ENCODE measurements at places on chromosomes 1 and 21. TPM values are rescaled to one million over a fixed set of nuclear protein-coding genes. Genes with fewer than 3 reads are reported as not detected.

Gene OLFML2B
- 0.29 TPM for total RNA-seq

GRCh38 chr1:95179205-95179986 is 54.6 kb upstream of the RWDD3 start:
- DNase-seq = no peak

DNA sequence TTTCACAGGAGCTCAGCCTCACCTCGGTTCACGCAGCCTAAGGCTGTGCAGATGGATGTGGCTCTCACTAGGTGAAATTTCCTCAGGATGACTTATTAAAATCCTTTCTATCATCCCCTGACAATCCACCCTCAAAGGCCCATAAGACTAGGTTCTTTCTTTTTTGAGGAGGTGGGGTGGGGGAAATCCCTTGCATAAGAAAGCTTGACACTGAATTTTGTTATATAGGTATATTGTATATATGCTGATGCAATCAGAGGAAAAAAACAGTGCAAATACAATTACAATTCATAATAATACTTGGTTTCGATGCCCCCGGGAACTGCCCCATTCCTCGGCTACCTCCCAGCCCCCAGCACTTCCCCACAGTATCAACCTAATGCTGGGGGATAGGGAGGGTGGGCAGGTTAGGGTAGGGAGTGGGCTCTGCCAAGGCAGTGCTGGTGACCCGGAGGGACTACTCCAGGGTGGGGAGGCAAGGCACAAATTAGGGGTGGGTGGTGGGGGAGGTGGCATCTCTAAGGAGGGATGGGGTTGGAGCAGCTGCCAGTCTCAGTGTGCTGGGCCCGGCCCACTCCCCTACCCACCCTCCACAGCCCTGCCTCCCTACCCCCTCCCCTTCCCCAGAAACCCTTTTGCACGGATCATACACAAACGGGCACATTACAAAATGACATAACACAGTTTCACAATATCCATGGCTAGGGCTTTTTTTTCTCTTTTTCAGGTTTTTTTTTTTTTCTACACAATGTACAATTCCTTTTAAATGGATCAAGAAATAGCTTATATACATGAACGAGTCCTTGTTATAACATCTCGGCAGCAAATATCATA is 30.9 kb downstream of the SLC27A3 start:
- DNase-seq = no peak

DNA sequence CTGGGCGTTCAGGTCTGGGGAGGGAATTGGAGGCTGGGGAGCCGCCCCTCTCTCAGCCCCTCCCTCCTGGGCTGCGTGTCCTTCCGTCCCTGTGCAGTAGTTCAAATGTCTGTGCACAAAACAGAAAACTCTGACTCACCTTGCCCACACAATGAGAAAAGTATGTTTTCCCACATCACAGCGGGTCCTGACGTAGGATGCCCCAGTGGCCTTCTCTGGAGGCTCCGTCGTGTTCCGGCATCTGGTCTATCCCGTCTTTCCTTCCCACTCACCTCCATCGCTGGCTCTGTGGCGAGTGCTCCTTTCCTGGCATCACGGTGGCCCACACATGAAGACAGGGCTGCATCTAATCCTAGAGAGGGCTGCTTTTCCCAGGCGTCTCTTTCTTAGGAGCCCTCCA is 224.0 kb downstream of the KAZN start:
- DNase-seq = peak; percentile 80

DNA sequence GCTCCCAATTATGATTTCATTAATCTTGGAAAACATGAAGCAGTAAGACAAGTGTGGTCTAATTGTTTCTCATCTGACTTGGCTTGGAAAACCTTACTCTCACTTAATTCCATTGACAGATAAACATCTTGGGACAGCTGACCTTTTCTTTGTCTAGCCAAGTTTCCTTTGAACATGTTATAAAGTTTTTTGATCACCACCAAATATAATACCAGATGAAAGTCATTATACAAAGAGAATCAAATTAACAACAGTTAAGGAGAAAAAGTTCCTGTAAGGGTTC is 50.2 kb downstream of the ALG14 start:
- DNase-seq = no peak

DNA sequence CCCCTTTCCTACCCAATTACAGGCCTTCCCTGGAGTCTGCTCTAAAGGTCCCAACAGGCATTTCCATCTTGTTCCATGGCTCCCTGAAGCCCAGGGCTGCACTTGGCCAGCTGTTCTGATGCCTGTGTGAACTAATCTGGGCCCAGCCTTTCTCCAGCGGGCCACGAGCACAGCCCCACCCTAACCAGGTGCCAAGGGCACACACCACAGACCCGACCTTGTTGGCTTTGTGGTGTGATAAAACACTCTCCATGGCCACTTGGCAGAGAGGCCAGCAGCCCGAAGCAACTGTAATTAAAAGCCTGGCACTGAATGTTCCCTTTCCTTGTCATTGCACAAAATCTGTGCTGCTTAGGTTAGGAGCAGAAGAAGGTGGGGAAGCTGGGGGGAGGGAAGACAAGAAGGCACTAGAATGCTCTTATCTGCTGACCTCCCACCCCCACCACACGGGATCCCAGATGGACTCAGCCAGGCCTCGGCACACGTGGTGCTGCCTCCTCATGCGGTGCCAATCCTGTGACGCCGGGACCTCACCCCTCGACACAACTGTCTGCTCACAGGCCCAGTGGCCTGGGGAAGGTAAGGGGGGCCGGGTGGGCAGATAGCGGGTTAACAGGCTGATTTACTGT is 9.9 kb downstream of the HCRTR1 start:
- no peak for DNase-seq

GRCh38 chr1:13513895-13514546 is at the start of gene LRRC38:
Gene LRRC38, minus strand, starts transcription at chr1:13514003. Its CDS starts 410 bp downstream, at chr1:13513593.
- peak; percentile 45 for DNase-seq

- no peak for DNase-seq
Measured at GRCh38 chr1:116808200-116808847, 54.1 kb downstream of the CD2 start.

DNA sequence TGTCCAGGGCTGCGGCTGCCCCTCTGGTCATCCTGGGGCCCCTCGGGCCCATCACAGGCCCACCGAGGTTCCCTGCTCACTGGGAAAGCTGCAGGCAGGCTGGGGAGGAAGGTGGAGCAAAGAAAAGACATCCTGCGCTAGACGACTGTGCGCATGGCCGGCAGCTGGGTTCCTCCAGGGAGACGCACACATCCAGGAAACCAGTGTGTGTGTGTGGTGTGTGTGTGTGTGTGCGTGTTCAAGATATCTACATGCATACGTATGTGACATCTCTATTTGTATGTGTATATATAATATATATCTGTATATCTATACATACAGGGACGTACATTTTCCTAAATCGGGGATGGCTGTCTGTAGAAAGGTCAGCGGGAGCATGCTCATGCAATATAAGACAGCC is 63.7 kb downstream of the ACOT7 start:
- no peak for DNase-seq

DNA sequence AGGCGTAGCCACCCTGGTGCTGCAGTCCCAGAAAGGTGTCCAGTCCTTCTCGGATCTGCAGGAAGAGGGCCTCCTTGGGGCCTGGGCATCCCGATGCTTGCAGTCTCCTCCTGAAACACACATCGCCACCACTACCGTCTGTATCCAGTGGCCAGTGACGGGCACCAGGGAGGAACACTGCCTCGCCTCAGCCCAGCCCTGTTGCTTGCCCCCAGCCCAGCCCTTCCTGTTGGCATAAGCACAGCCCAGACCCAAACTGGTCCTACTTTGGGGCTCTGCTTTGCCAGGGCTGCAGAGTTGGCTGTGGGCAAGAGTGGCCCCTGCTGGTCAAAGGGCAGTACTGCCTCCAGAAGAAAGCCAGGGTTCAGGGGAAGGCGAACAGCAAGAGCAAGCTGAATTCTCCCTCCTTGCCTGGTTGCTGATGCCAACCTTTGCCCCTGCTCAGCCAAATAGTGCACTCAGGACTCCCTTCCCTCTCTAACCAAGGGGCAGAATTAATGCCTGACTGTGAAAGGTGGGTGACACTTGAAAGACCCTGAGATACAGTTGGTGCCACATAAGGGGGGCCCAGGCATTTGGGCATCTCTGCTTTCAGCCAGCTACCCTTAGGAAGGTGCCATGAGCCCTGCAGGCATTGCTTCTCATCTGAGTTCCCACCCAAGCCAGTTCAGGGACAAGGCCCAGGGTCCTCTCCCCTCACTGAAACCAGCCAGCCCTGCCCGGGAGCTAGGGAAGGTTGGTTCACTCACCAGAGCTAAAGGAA is 11.1 kb upstream of the ARHGEF2 start:
- peak; percentile 70 for DNase-seq

DNA sequence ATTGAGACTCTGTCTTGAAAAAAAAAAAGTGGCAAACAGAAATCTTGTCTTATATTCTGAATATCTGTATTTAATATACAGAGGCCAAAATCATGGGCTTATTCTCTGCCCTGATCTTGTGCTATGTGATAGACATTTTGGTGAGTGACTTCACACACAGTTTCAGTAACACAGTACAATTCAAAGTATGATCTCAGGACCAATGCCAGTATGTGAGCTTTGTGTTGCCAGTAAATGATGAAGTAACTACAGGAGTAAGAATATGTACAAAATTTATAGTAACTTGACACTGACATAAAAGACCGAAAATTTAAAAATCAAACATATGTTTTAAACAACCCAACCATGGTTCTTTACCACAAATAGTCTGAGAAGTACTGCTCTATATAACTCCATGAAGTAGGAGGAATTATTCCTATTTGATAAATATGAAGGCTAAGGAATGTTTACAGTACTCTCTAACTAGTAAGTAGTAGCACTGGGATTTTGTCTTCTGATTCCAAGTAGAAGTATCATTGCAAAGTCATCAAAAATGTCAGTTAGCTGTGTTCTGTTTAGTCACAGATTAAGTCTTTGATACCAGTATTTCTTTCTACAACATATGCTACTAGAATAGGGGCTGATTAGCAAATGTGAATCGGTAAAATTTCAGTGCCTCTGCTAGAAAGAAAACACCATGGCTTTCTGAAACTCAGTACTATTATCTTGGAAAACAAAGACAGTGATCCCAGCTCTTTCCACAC is 25.3 kb downstream of the DPH5 start:
- no peak for DNase-seq

Gene NECAP2
- 118 TPM for total RNA-seq

Measured in Daoy (cell line).